ENCODE measurements at places on chromosomes 13 and 19.

GRCh38 chr19:16064209-16064889 is 11.9 kb upstream of the TPM4 start:
- DNase-seq, result no peak

DNA sequence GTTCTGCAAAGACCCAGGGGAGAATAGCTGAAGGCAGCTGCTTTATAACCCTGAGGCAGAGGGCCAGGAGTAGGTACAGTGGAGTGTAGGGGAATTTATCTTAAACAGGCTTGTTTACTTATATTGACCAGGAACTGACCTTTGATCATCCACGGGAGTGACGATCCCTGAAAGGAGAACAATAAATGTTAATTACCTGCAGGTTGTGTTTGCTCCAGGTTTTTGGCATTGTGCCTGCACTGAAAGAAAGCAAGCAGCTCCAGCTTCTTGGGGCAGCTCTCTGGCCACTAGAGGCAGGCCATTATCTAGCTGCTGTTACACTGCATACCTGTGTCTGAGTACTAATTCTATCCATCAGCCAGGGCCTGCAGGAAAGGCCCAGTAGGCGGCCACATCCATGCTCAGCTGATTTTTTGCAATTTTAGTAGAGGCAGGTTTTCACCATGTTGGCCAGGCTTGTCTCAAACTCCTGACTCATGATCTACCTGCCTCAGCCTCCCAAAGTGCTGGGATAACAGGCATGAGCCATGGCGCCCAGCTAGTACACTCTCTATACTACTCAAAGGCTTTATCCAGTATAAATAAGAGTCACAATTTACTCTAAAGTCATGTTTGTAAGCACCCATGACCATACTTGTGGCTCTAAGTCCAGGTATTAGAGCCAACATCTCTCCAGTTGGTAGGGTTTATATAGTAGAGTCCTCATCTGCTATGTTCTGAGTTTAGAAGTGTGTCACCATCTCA is 8.5 kb upstream of the ZNF91 start:
- no peak for DNase-seq

GRCh38 chr13:100608906-100609305 is 20.3 kb upstream of the GGACT start:
- no peak for DNase-seq

GRCh38 chr13:112161521-112162301 is 94.8 kb downstream of the SOX1 start:
- DNase-seq, result no peak

DNA sequence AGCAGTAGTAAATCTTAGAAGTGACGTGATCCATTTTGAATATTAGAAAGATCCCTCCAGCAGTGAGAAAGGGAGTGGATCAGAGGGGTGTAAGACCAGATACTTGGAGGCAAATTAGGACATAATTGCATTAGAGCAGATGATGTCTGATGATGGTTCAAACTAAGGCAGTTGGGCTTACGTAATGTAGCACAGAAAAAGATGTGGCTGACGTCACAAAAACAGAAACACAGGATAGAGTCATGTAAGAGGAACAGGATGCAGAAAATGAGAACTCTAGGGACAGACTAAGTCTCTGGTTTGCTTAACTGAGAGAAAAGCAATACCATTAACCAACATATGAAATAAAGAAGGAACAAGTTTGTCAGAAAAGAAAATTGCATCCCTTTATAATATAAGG is 392.5 kb upstream of the DACH1 start:
- no peak for DNase-seq

DNA sequence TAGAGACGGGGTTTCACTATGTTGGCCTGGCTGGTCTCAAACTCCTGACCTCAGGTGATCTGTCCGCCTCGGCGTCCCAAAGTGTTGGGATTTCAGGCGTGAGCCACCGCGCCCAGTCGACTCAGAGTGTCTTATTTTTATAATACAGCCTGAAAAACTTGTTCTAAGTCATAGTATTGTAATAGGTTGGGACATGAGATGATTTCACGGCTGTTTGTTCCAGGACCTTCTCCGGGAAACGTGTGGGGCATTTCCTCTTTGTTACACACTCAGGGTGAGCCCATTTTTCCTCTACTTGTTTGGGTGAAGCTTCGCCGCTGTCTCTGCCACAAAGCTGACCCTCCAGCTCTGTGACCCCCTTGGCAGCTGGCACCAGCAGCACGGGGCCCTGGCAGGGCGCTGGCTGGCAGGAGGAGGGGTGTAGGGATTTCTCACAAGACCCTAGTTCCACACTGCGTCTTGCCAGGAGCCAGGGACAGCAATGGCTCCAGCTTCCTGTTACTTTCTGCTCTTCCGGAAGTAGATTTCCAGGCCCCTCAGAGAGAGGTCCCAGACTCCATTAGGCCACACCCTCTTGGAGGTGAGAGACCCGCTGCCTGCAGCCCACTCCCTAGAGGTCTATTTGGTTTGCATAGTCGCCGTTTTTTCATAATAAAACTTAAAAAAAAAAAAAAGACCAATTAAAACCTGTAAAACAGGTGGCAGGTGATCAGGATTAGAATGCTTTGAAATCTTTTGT is 15.6 kb downstream of the FGF21 start:
- no peak for DNase-seq

DNA sequence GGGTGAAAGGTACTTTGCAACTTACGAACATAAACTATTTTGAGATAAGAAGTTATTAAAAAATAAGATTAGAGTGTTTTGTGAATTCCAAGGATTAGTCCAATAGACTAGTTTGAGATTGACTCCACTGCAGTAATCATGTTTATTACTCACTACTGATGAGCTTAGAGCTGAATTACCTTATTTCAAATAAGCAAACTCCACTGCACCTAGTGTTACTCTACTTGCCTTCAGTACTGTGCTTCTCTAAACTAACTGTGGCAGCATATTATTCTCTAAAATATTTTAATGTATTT is 111.7 kb downstream of the MIPEP start:
- DNase-seq, result no peak

DNA sequence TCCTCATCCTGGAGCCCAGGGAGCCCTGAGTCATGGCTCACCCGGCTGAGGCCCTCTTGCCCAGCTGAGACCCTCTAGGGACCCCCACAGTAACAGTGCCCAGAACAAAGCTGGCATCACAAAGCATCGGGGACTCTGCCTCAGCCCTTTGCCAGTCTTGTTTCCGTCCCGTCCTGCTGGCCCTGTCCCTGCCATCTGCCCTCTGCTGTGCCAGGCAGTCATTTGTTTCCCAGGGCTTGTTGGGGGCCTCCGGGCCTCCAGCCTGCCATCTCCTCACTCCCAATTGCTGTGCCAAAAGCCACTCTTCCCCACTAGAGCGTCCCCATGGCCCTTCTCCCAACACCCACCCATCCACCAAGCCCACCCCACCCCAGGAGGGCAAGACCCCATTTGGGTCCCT is 64.2 kb downstream of the SMARCA4 start:
- DNase-seq, result no peak

GRCh38 chr13:59337070-59337469 is 826.7 kb downstream of the DIAPH3 start:
- no peak for DNase-seq

DNA sequence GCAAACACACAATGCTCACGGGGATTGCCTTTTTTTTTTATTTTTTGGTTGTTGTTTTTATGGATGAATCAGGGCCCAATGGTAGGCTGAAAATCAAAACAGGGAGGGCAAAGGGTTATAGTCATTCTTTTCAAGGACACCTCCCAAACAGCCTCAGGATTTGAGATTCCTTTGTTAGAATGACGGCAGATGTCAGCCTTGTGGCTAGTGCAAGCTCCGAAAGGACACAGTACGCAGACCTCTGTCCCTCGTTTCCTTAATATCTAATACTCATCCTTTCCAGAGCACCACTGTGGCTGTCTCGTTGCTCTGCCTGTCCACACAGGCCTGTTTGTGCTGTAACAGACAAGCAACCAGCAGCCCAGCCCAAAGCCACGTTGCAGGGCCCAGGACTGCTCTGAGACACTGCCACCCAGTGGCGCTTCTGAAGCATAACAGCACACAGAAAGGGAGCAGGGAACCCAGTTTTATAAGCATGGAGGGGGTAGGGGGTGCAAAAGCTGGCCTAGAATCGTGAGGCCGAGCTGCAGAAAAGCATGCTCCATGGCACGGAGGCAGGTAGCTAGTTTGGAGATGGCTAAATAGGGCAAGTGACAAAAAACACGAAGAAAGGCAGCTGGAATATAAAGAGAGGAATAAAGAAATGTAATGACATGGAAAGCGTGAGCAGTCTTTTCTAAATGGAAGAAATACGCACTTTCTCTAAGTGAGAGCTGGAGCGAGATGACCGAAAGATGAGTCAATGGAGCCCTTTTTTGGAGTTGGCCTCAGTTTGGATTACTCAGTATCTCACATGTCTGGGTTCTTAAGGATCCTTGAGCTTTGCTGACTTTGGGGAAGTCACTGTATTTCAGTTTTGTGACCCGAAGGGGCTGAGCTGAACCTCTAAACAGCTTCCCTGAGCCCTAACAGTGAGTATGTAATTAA is 40.7 kb upstream of the MEDAG start:
- peak; percentile 41 for DNase-seq

Measured in NCI-H2029 (cell line).